ENCODE measurements at places on chromosomes 12 and 14.

DNA sequence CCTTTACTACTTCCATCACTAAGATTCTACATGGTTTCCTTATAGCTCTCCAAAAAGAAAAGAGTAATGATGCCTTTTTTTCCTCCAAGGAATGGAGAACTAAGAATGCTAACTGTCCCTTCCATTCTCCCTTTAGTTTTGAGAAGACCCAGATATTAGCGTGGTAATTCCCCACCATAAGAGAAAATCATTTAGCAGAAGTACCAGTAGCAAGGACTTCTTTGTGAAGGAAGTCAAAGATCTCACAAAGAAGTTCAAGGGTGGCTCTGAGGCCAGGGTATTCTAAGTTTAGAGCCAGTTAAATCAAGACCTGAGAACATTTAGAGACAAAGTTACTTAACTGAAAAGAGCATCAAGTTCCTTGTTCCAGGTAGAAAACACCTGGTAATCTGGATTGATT, 7.3 kb downstream of the USP15 start:
- DNase-seq = no peak

GRCh38 chr14:70665448-70666360, 24.0 kb downstream of the TTC9 start:
- no peak for DNase-seq

- no peak for DNase-seq
Measured at GRCh38 chr14:99242238-99242637, 29.8 kb downstream of the BCL11B start.

- DNase-seq = no peak
Measured at GRCh38 chr14:88929656-88930436, 105.4 kb downstream of the TTC8 start.

GRCh38 chr14:88551094-88551870, 3.5 kb downstream of the PTPN21 start:
- DNase-seq = peak; percentile 80

DNA sequence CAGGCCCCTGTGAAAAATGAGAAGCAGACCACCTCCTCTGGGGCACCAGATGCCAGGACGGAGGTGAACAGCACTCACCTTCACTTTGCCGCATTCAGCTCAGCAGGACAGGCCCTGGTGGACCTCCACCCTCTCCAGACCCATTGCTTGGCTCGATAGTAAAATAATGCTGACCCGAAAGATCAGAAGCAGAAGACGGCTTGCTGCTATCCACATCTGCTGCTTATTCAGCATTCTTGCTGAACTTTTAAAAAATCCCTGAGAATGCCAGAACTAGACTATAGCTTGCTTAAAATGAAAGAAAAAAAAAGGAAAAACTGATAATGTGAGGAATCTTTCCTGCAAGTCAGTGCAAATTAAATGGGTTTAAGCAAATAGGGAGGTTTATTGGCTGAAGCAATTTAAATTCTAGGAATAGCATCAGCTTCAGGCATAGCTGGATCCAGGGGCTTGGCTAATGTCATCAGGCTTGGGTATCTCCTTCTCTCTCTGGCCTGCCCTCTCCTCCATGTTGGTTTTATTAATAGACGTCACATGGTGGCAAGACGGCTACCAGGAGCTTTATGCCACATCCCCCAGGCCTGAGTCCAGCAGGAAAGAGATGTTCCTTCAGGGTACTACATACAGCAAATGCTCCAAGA, 137.9 kb downstream of the SCARB1 start:
- no peak for DNase-seq

All from HEK293T (cell line).